T follicular helper cell (primary cell): ENCODE measurements at places on chromosomes 3 and 15.

DNA sequence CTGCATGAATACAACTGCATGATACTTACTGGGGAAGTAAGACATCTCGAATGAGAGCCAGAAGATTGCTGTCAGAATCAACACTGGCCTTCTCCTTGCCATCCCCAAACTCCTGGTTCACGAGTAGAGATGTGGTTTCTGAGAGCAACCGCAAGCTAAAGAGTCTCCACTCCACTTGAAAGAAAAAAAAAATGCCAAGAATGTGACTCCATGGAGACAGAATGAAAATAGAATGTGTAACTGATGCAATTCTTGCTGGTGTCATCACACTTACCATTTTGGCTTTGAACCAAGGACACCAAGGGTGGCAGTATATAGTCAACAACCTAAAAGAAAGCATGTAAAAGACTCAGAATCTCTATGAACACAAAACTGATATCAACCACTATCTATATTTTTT, 280.4 kb downstream of the ULK4 start:
- DNase-seq, result no peak

DNA sequence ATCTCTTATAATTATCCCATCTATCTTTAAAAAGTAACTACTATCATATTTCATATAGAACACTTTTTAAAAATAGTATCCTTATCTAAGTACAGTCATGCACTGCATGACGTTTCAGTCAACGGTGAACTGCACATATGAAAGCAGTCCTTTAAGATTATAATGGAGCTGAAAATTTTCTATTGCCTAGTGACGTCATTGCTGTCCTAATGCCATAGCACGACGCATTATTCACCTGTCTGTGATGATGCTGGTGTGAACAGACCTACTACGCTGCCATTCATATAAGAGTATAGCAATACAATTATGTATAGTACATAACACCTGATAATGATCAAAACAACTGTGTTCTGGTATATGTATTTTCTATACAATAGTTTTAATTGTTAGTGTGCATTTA, 225.0 kb downstream of the SOX2 start:
- no peak for DNase-seq

GRCh38 chr3:140715035-140715434, 37.2 kb downstream of the TRIM42 start:
- DNase-seq, result no peak

GRCh38 chr3:111545349-111545748, 3.4 kb downstream of the CD96 start:
- DNase-seq, result no peak

DNA sequence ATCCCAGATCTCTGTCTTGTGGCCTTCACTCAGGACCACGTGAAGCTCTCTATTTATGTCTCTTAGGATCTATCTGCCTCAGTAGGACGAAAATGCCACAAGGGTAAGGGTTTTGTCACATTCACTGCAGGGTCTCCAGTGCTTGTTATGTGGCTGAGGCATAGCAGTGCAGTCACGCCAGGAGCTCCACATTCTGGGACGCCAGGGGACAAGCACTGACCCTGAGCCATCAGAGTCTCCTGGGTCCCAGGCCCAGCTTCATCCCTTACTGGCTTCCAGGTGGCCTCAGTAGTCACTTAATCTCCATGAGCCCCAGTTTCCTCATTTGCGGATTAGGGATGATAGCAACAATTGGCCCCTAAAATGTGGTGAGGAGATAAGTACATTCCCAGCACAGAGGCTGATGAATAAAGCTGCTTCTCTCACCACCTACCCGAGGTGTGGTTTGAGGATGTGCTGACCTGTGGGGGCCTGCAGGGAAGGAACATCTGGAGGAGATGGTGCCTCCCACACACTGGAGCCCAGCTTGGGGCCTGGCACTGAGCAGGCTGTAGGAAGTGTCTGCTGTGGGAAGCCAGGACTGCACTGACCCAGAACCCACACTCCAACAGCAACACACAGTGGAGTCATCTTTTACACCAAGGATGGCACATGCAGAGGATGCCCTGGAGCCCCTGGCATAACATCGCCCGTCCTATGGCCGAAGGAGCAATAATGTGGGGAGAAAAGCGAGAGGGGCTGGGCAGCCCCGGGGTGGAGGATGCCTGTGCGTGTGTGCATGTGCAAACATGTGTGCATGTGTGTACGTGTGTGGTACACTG, 93.2 kb upstream of the IQSEC1 start:
- DNase-seq, result no peak

GRCh38 chr3:193897731-193898180, 238.2 kb upstream of the HES1 start:
- DNase-seq, result no peak

DNA sequence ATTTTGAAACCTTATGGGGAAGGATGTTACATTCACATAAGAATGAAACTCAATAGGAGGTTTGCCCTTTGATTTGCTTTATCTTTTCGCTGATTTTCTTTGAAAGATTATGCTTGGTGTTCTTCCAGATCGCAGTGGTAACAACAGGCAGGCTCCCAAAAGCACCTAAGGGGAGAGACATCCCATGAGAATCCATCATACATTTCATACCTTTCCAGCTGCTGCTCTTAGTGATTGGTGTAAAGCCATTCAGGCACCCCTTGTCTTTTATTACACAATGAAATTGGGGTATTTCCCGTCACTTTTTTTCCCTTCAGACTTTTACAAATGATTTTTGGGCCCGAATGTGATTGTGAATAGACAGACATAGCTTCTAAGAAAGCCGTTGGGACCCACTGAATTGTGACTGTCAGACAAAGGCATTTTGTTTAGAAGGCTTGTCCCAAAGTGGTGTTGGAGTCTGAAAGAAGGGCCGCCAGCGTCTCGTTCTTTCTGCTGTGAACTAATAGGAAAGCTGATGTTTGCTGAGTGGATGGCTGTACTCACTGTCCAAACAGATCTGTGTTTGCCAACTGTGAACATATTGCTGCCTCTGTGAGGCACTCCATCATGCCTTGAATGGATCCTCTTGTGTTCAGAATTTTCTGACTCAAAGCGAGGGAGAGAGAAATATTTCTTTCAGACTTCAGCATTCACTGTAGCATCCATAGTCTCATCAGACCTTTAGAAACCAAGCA, 164.3 kb downstream of the FNDC3B start:
- no peak for DNase-seq

DNA sequence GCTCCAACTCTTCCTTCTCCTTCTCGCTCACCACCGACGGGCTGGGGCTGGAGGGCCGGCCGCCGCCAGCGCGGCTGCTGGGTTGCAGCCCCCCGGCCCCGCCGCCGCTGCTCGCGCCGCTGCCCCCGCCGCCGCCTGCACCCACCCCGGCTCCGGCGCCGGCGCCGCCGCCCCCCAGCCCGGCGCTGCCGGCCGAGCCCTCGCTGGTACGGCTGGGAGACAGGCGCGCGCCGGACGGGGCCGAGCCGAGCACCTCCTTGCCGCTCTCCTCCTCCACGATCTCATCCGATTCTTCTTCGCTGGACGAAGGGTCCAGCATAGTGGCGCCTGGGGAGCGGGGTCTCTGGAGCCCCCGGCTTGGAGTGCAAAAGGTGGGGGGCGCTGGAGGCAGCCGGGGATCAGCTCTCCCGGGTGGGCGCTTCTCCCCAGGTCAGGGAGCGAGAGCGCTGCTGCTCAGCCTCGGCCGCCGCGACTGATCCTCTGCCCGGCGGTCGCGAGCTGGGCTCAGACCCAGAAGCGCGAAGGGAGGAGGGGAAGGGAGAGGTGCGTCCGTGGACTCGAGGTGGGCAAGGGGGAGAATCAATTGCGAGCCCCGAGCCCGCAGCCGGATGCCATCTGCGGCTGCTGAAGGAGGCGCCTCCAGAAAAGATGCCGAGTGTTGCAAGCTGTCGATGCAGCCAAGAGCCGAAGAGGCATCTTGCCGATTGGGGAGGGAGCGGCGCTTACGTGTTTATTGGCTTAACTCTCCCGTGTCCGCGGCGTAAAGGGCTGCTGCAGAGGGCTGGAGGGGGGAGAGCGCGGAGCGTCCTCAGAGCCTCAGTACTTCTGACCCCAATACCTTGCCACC, at the start of gene CADPS:
TSS of gene CADPS (minus strand) at position 706 of the 847 bp plus-strand sequence. CDS start at position 319, 387 bp downstream.
- DNase-seq, result no peak

DNA sequence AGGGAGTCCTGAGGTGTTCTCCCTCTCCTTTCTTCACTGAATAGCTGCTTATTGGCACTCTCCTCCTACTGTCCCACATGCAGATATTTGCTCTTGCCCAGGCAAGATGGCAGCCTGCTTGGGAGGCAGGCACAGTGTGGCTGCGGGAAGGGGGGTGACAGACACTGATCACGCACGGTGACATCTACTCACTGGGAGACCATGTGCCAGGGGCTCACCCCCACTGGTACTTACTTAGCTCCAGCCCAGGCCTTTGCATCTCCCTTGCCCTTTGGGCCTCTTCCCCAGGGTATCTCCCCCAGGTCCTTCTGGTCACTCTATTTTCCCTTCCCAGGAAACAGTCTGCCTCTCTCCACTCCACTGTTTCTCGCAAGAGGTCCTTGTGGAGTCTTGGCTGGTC, 6.4 kb downstream of the PLA2G4E start:
- no peak for DNase-seq

GRCh38 chr15:76195506-76196268, 115.6 kb downstream of the ETFA start:
- no peak for DNase-seq

- no peak for DNase-seq
Measured at GRCh38 chr15:79408041-79408440, 24.1 kb upstream of the MINAR1 start.

- no peak for DNase-seq
Measured at GRCh38 chr3:158683230-158683962, 10.9 kb upstream of the LXN start.

DNA sequence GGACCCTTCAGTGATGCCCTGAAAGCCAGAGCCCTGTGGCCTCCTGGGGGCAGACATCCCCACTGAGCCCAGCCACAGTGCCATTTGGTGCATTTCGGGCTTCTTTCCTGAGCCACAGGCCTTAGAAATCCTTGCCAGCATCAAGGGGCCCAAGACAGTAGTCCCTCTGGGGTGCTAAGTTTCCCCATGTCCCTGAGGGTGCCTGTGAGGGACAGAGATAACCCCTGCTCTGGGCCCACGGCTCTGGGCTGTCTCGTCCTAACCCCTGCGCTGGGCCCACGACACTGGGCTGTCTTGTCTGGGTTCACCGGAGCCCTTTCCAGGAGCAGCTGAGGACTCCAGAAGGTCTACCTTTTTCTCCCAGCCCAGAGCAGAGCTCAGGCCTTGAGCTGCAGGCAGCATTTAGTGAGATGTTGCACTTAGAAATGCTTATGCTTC, 45.1 kb upstream of the FGD5 start:
- DNase-seq, result no peak
